Stimulated activated CD4-positive, alpha-beta T cell treated with anti-CD3 and anti-CD28 coated beads, Interleukin-2, amount 100 ng/mL, for 24 hours (primary cell): ENCODE measurements at places on chromosomes 3 and 15.

DNA sequence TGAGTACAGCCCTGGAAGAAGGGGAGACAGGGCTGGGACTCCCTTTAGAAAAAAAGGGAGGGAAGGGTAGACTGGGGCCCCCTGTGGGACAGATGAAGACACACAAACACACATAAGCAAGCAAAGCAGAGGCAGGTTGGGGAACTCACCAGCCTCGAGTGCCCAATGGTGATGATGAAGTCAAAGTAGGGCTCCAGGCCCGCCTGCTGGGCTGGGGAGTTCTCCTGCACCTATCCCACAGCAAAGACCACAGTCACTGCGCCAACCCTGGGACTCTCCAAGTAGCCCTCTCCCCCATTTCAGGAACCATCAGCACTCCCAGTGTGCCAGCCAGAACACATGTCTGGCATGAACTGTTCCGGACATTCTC lies 4.1 kb downstream of the GORASP1 start:
- DNase-seq: no peak

- no peak for DNase-seq
These were observed 131.3 kb upstream of the LRTM1 start for GRCh38 chr3:55059027-55059629.

GRCh38 chr3:146191051-146191450 lies 30.1 kb upstream of the PLOD2 start:
- no peak for DNase-seq

DNA sequence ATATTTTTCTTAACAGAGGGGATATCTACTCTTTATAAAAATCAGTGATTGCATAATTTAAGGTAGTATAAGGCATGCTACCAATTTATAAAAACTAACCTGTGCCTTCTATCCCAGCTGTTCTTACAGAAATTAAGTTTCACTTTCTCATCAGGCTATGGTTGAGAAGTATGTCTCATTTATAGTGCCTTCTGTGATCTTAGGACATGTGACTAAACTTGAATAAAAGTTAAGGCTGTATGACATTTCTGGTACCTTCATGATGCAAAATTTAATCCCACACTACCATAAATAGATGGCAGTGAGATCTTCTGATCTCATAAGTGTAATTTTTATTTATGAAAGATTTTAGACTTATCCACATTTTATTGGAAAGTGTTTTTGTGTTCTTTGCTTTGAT lies 12.6 kb downstream of the TIPARP start:
- DNase-seq: no peak

DNA sequence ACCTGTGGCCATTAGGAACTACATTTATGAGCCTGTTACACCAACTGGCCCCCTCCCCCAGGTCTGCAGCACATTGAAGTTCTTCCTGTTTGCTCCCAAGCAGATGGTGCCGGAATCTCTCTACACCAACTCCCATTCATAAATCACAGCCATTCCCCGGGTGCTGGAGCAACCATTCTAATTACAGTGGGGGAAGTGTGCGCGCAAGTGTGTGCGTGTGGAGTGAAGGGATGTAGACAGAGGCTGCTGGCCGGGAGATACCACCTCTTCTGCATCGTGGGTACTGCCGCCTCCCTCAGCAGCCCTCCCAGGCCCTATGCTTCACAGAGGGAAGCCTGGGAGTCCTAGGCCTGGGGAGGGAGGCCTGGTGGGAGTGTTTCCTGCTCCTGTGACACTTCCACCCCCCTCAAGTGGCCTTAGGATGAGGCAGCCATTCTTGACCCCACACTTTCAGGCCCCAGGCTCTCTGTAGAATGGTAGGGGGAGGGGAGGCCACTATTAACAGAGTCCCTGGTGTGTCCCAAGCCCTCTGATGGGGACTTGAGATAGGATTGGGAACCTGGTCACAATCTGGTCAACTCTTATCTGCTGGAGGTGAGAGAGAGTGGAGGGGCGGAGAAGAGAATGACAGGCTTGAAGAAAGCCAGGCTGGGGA lies 69.1 kb downstream of the MAGEF1 start:
- no peak for DNase-seq

DNA sequence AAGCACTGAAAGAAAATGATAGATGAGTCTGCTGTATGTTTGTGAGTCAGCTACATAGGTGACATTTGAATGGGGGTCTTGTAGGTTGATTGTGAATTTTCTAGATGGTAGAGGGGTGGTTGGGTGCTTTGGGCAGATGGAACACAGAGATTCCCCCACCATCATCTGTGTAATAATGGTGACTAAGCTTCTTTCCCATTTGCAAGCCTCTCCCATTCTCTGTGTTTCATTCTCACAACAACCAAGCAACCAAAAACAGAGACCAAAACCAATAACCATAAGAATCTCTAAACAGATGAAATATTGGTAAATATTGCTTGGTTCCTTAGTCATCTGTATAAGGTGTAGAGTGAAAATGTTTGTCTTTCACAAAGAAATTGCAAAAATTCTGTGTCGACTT lies 17.8 kb upstream of the UTS2B start:
- DNase-seq: no peak

DNA sequence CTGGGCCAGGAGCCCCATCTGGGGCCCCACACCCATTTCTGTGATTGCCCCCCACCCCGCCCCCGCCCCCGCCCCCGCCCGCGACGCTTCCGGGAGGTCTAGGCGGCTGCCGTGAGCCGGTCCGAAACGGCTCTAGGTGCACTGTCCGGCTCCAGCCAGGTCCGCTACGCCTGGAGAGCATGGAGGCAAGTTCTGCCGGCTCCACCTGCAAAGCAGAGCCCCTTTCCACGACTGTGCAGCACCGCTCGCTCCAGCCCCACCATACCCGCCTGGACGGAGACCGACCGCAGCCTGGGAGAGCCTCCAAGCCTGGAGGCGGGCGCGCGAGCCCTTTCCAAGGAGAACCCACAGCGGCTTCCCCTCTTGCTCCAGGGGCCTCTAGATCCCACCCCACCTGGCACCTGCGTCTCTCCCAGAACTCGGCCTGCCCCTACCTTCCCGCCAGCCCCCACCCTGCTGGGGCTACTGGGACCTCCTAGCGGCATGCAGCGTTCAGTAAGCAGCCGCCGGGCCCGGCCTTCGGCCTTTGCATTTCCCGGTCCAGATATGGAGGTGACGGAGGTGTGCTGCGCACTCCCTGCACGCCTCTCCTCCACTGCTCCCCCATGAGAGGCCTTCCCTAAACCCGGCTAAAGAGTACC lies 66.2 kb downstream of the KLF13 start:
- DNase-seq: no peak

GRCh38 chr3:27729748-27730611 lies 7.9 kb upstream of the EOMES start:
- peak; percentile 26 for DNase-seq

- DNase-seq: no peak
These were observed 331.0 kb upstream of the ADAMTS9 start for GRCh38 chr3:65018801-65019200.

DNA sequence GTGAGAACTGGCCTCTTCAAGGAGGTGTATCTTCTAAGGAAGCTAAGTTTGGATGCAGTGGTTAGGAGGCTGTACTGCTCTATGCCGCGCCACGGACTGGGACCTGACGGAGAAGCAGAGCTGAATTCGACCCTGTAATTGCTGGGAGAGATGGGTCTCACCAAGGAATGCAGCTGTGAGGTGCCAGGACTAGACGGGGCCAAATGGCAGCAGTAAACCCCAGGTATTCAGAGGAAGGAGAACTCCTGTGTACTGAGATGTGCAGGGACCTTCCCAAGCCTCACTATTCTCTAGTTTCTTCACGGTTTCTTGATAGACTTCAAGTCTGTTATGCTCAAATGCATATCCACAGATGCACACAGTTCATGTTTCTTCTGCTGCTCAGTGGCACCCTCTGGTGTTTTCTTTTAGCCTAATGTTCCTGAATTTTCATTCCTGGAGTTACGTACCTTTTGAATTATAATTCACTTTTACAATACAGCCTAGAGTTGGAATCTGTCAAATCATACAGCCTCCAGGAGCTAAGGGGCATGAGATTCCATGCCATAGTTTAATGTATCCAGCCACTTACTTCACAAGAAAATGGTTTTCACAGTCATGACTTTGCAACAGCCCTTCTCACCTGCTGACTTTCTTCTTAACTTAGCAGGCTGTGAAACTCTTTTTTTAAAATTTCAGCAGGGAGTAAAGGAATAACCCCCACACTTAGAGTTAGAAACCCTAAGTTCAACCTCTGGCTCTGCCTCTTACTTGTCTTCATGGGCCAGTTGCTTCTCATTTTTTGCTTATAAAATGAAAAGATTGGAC lies 61.8 kb downstream of the GLDN start:
- DNase-seq: no peak

- no peak for DNase-seq
These were observed 57.8 kb downstream of the NEK10 start for GRCh38 chr3:27311400-27311799.

DNA sequence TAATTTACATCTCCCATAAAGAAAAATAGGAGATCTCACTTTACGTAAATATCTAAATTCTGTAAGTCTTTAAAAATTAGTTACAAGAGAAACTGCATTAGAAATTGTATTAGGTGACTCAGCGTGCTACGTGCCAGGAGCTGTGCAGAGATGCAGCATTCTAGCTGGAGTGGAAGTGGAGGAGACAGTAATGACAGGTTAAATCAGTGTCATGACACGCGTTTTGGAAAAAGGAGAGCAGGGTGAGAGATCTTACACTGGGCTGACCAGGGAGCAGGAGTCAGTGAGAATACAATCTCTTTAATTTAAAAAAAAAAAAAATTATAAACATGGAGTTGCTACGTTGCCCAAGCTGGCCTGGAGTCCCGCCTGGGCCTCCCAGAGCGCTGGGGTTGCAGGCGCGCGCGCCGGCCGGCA lies 635 bp downstream of the TUBGCP5 start:
- DNase-seq: no peak

DNA sequence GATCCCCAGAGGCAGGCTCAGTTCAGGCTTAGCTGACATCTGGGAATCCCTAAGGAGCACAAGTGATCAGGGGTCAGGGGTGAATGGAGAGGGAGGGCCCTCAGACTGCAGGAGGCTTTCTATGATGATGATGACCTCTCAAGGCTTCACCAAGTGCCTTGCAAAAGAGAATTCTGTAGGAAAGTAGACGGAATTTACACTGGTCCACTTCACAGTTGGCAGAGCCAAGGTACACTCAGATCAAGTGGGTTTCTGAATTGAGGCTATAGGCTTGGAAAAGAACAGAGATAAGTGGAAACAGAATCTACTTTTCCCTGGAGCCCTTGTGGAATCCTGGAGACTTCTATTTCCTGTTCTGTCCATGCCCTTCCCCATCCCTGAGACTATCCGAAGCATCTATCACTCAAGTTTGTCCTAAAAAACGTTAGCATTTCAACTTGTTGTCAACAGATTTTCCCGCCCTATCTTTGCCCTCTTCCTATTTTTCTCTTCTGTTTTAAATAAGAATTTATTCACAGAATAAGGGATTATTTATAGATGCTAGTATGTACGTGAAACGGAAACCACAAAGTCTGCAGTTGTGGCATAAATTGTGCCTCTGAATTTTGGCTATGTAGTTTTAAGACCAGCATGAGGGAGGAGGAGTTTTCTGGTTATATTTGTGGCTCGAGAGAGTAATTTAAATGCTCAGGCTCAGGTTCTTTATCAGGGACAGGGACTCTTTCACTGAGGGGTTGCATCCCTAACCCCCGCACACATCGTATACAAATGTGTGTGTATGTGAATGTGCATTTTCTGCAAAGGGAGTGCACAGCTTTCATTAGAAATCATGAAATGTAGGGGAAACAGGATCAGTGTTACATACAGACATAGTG lies 12.8 kb downstream of the GCSAM start:
- DNase-seq: no peak

- DNase-seq: no peak
These were observed 15.3 kb downstream of the NR2F2 start for GRCh38 chr15:96345560-96346399.

GRCh38 chr15:22863356-22863755 lies 24.9 kb downstream of the NIPA2 start:
- no peak for DNase-seq

GRCh38 chr3:14438929-14439328 lies 36.5 kb downstream of the SLC6A6 start:
- no peak for DNase-seq

DNA sequence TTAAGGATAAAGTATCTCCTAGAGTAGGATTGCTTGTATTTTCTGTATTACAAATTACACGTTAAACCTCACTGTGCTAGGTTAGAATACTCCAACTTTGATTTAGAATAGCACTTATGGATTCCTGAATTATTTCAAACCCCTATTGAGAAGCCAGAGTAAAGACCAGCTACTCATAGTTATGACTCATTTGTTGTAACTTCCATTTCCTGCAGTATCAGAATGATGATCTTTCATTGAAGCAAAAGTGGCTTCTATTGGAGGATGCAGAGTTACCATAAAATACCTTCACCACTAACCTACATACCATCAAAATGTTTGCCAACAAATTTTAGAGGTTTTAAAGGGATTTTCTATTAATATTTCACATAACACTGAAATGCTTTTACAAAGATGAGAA lies 1322.7 kb upstream of the ALCAM start:
- DNase-seq: no peak

GRCh38 chr3:197519801-197520211 lies 36.0 kb downstream of the BDH1 start:
- DNase-seq: no peak

DNA sequence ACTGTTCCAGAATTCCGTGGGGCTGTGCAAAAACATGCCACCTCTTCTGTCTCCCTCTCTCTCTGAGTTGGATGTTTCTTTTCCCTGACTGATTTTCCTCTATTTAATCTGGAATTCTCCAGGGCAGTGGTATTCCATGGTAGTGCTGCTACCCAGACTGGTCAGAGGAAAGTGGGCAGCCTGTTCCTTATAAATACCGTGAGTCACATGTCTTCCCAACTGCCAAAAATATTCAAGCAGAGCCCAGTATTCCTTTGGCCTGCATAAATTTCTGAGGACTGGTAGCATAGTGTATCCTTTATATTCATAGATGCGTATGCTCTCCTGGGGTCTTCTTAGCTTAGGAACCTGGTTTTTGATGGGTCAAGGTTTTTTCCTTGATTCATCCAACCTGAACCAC lies 40.9 kb downstream of the CEMIP start:
- no peak for DNase-seq

DNA sequence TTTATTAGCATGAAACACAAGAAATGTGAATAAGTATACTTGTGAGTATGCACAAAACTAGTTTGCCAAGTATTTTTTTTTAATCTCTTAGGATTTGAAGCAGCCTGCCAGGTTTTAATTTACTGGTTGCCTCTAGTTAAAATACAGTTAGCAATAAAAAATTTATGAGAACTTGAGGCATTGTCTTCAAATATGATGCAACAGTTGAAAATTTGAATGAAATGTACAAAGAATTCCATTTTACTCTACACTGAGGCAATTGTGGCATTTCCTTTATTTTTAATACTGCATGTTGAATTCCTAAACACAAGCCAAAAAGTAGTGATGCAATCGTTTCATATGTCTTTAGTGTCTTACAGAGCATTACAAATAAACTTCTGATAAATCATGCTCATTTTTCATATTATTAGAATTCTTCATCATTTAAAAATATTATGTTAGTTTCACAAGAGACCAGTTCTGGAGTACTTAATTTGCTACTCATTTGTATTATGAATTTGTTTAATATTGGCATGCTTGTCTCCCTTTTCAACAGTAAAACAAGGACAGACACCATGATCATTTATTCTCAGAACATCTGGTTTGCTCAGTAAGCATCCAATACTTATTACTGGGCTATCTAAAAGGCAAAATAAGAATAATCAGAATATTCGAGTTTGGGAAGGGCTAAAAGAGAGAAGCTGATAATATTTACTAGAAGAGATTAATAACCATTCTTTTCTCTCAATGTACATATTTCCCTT lies 124.8 kb upstream of the PTX3 start:
- DNase-seq: no peak

GRCh38 chr15:85027421-85027820 lies 45.8 kb downstream of the PDE8A start:
- no peak for DNase-seq
